ENCODE measurements at places on chromosomes 3 and 15.

DNA sequence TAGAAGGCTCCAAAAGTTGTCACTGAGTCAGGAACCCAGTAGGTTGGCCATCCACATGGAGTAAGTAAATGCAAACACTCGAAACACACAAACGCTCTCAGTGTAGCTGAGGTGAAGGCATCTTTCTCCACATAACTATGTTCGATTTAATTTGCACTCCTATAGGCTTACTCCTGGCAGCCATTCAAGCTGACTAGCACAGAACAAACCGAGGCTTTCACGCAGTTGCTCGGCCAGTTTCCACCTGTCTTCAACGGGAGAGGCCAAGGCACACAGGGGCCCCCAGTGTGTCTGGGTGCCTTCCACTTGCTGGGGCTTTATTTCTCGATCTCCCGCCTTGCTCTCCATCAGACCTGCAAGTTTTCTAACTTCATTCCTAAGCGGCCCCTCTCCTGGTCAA lies 18.9 kb downstream of the RGMA start:
- no peak for DNase-seq

DNA sequence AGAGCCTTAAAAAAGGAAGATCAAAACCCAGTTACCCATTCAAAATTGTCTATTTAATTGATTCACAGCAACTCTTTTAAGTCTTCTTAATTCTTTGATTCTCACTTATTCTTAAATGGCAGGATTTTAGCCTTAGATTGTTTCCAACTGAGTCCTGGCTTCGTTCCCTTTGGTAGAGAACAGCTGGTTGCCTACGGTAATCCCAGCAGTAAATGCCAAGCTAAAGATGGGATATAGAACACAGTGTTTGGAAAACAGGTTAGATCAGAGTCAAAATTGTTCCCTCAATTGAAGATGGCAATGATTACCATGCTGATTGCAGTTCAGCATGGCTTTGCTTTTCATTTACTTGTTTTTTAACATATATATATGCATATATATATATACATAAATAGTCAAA lies 300.9 kb downstream of the PYDC2 start:
- no peak for DNase-seq

- DNase-seq: no peak
These were observed 117.5 kb downstream of the EEFSEC start for GRCh38 chr3:128270559-128271492.

- no peak for DNase-seq
These were observed 35.1 kb downstream of the PEAK1 start for GRCh38 chr15:77384589-77385359.

DNA sequence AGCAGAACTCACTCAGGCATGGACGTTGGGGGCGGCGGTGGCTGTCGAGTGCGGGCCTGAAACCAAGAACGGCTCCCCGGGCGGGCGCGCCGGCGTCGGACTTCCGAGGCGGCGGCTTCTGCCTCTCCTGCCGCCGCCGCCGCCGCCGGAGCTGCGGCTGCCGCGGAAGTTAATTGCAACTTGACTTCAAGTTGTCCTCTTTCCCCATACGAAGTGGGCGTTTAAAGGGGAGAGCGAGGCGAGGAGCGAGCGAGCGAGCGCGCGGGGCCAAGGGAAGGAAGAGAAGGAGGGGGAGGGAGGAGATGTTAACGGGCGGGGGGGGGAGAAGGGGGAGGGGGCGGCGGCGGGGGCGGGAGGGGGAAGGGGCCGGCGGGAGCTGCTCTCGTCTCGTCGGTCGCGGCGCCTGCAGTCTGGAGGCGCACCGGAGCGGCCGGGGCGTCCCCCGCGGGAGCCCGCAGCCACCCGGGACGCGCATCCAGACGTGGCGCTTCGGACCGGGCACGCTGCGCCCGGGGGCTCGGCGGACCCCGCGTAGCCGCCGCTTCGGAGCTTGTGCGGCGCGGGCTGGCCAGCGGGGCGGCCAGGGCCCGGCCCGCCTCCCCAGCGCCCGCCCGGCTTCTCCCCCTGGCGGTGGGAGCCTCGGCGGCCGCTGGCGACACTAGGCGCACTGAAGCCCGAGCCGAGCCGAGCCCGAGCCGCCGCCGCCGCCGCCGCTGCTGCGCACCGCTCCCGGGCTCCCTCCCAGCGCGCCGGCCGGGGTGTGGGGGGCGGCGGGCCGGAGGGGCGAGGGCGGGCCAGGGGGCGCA lies 19.7 kb upstream of the SATB1 start:
- no peak for DNase-seq

DNA sequence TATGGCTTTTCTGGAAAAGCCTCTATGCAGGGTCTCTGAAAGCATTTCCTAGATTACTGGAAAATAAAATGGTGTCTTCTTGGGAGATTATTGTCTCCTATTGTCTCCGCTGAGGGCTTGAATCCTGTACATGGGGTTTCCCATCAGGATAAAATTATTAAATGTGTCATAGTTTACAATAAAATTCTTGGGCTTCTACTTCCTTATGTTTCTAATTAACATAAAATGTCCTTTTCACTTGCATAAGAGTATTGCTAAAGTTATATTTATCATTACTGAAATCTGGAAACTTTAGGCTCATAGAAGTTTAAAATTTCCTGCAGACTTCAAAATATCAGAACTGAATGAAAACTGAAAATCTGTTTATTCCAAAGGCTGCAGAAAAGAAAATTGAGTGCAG lies 595.5 kb upstream of the AGTR1 start:
- DNase-seq: no peak

GRCh38 chr3:122936986-122937385 lies 90.6 kb downstream of the SEMA5B start:
- no peak for DNase-seq

DNA sequence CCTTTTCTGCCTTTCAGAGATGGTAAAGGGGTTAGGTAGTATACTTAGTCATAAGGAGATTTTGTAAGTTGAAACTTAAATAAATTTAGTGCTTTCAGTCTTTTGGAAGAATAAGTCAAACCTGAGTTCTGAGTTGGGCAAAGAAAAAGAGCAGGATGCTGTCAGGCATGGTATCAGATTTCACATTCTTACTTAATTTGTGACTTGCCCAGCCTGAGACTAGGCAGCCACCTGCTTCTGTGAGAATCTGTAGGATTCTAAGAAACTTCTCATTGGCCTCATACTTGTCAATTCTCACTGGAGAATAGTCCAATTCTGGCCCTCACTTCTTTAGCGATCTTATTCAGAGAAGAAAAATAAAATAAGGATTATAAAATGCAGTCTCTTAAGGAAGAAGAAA lies 577.5 kb downstream of the DIPK2A start:
- DNase-seq: no peak

DNA sequence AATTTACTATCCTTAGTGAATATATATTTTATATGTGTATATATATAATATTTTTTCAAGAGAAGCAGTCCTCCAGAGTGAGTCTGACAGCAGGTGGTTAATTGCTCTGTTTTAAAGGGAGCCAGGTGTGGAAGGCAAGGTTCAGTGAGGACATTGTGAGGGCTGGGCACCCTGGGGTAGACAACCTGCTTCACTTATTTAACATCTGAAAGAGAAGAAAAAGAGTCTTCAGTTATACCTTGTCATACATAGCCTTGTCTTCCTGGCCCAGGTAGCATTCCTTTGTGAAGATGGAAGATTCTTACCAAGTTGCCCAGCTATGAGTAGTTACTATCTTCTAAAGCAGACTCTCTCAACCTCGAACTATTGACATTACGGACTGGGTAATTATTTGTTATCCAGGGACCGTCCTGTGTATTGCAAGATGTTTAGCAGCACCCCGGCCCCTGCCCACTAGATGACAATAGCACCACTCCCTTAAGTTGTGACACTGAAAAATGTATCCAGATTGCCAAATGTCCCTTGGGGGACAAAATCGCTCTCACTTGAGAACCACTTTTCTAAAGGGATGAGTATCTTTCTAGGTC lies 336.0 kb upstream of the TRIM42 start:
- no peak for DNase-seq

- no peak for DNase-seq
These were observed 8.1 kb downstream of the ABTB1 start for GRCh38 chr3:127680798-127681221.

GRCh38 chr3:12822725-12823373 lies 18.5 kb downstream of the RPL32 start:
- DNase-seq: no peak

- no peak for DNase-seq
These were observed 135.3 kb downstream of the DIPK2A start for GRCh38 chr3:144106970-144107369.

- DNase-seq: no peak
These were observed 77.7 kb downstream of the OCA2 start for GRCh38 chr15:28021281-28022039.

- DNase-seq: no peak
These were observed 978.6 kb downstream of the PLOD2 start for GRCh38 chr3:145182196-145182911.

- DNase-seq: no peak
These were observed 41.7 kb downstream of the FEM1B start for GRCh38 chr15:68318931-68319909.

- DNase-seq: no peak
These were observed 47.8 kb upstream of the SLC24A5 start for GRCh38 chr15:48072941-48073340.

DNA sequence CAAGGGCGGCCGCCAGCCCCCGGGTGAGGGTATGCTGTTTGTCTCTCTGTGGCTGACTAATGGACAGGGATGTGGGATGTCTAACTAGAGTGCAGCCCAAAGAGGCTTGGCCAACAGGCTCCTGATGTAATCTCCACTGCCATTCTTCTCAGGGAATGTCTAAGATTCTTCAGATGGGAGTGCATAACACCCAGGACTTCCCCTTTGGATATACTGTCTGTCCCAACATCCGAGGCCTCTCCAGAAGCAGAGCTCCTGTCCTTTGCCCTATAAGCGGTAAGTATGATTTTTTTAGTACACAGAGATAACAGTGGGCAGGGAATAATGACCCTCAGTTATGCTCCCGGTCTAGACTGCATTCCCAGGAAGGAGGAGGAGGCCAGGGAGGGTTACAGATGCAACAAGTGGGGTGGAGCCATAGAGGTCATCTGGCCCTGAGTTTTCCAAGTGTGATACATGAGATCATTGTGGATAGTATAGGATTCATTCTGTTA lies 62.5 kb upstream of the SLCO2A1 start:
- DNase-seq: no peak

DNA sequence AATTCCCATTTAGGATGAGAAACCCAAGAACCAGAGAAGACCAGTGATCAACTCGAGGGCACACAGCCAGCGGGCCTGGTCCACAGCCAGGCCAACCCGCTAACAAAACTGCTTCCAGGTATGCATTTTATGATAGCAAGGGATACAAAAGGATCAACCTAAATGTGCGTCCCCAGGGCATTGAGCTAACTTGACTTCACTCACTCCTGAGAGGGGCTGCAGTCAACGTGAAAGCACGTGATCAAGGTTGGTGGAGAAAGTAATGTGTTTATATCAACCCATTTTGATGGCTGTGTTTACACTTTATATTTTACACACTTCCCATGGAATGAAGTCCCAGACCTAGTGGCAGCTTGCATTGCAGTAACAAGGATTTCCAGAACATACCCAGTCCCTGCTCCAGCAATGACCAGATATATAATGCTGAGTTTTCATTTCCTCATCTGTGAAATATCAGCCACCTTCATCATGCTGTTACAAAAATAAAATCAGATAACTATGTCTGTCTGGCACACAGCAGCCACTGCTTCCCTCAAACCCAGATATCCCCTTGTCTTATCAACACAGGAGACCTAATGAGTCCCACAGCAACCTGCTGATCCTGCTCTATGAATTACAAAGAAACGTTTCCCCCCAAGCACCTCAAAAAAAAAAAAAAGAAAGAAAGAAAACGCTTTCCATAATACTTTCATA lies 2.0 kb downstream of the KLHL6 start:
- DNase-seq: no peak

GRCh38 chr3:127820826-127821313 lies 1.4 kb downstream of the MGLL start:
- DNase-seq: no peak

DNA sequence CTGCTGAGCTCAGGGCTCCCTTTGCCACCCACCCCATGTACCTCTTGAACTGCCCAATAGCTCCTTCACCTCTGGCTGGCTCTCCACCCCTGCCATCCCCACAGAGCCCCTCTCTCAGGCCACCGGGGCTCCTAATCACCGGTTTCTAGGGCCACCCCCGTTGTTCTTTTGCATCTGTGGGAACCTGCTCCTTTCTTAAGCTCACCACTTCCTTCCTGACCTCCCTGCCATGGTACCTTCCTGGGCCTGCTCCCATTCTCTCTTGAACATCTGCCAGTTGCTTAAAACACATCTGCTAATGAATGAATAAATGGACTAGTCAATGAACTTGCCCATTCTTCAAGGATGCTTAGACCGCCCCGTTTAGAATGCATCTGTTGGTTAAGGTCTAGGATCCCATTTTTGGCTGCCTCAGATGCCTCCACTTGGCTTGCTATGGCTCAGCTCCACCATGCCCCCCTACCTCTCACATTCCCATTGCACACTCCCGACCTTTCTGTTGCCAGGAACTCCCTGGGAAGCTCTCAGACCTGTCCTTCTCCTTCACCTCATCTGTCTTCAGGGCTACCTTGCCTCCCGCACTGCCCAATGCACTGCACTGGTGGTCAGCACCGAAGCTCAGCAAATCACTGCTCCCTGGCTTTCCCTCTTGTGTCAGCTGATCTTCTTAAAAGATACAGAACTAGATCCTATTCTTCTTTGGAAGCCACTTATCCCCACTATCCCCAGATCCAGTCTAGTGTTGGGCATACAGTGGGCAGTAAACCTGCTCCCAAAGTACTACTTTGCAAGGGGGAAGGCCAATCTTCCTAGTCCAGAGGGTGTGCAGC lies 9.1 kb downstream of the AMOTL2 start:
- no peak for DNase-seq
